ENCODE measurements at places on chromosomes 4 and X.

GRCh38 chr4:125125276-125125675 is 189.5 kb upstream of the FAT4 start:
- no peak for DNase-seq

DNA sequence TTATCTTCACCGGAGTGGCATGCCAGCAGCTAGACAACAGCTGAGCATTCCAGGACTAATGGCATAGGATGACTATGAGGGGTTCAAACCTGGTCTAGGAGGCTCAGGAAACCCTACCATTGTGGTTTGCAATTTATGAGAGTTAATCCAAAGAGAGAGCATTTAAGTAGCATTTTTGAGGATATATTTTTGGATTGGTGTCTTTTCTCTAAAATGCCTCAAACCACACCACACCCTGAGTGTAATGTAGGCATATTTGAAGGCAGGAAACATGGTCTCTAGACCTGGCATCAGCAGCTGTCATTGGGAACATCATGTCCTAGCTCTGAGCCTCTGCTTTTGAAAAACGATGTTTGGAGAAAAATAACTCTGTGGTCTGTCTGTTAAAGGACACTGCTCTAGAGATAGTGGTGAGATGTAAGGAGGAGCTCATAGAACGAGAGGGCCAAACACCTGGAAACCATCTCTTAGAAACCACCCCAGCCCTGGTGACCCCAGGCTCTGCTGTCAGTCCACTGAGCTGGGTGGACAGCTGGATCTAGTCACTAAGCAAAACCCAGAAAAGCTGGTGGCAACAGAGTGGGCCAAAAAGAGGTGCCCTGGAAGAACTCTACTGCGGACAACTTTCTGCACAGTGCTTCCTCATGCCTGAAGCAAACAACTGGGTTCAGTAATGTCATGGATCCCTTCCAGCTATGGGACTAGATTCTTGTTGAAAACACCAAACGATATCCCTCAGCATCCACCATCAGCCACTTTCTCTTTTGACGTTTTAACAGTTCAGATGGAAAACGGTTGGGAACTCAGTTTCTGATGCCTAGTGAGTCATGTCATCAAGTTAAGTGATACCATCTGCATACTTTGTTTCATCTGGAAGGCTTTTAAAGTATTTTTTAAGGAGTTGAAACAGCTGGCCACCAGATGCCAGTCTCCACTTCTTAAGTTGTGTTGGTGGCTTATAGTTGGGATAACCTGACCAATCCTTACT is 100.2 kb upstream of the C1QTNF7 start:
- DNase-seq = no peak

- no peak for DNase-seq
Measured at GRCh38 chr4:97582890-97583289, 560.4 kb downstream of the STPG2 start.

GRCh38 chrX:133897593-133898163 is 87.7 kb downstream of the GPC3 start:
- DNase-seq = no peak

GRCh38 chr4:52883183-52883621 is 21.1 kb downstream of the RASL11B start:
- no peak for DNase-seq

DNA sequence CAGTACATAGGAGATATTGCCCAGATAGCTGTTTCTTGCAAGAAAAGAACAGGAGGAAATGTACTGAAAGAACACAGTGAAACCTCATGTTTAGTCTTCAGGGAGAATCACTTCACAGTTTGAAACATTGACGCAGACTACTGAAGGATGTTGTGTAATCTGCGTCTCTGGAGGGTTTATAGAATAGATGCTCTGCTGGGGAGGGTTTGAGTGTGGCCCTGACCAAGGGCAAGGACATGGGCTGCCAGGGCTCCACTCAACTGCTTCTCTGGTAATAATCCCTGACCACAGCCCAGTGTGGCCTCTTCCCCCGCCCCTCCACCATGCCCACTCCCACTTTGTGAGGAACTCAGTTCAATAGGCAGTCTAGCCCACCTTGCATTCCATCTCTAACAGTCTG is 15.8 kb upstream of the ACE2 start:
- no peak for DNase-seq

DNA sequence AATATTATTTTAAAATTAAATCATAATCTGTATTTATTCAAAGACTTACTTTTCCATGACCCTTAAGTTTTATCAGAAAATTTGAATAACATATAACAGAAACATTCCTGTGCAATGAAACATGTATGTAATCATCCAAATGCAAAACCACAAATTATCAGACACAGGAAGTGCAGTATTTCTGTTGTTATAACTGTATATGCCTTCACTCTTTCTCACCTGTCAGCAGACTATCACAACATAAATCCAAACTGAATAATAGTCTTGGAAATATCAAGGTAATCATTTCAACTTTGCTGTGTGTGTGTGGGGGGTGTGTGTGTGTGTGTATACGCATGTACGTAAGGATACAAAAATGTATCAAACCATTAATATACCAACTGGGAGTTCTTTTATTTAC is 285.9 kb downstream of the SLC7A11 start:
- no peak for DNase-seq

DNA sequence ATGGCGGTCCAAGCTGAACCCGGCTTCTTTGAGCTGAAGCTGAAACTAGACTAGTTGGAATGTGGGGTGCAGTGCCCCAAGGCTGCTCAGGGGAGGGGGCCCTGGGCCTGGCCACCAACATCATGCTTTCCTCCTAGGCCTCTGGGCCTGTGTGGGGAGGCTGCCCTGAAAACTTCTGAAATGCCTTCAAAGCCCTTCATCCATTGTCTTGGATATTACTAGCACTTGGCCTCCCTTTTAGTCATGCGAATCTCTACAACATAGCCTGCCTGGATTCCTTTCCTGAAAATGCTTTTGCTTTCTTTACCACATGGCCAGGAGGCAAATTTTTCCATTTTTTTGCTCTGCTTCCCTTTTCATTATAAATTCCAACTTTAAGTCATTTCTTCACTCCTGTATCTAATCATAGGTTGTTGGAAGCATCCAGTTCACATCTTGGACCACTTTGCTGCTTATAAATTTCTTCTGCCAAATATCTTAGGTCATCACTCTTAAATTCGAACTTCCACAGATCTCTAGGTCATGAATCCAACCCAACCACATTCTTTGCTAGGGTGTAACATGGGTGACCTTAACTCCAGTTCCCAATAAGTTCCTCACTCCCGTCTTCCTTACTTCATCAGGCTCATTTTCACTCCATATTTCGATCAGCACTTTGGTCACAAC is 103.4 kb downstream of the DDIT4L start:
- no peak for DNase-seq
